Keratinocyte (primary cell): ENCODE measurements at places on chromosomes 16 and 17. TPM values are rescaled to one million over a fixed set of nuclear protein-coding genes. Genes with fewer than 3 reads are reported as not detected.

DNA sequence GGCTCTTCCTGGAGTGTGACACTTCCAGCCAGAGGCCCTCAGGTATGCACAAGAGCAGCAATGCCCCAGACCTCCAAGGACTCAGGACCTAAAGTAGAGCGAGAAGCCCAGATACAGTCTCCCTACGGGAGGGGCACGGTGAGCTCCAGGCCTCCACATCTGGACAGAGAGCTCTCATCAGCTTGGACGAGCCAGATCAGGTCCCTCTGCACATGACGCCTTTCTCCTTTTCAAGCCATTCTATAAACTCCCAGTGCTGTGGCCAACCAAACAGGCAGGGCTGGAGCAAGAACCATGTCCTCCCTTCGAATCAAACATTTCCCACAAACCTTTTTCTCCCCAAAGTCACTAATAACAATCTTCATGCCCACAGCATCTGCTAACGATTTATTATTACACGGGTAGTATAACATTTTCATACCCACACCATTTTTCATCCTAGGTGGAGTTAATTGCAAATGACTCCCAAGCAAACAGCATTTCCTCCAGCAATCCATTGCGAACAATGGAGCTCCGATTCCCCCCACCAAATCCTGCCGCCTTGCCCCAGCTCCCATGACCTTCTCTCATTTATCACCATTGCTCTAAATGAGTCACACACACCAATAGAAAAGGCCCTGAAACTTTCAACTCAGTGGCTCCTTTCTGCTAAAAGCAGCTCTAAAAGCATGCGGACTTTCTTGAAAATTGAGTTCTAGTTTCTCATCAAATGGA lies 24.2 kb upstream of the NLRP1 start:
- no peaks in the 10 kb centered on the region for H3K36me3 ChIP-seq
- DNase-seq: no peak
- H3K27me3 ChIP-seq: no peaks in the 10 kb centered on the region
- H3K4me3 ChIP-seq: no peak overlapping the region
- no peaks in the 10 kb centered on the region for H3K4me1 ChIP-seq
- no peak overlapping the region for H3K27ac ChIP-seq

- DNase-seq: no peak
- no peak overlapping the region for H3K4me3 ChIP-seq
- no peak overlapping the region for H3K27ac ChIP-seq
- H3K36me3 ChIP-seq: peaks cover 3% of the 10 kb centered on the region
Measured at GRCh38 chr17:48843187-48843900, 12.5 kb downstream of the CALCOCO2 start.

The SOCS7 gene
- 7.5 to 9.2 TPM (median 7.9 TPM) in 3 replicates for polyA plus RNA-seq

The TRIM72 gene
- polyA plus RNA-seq: under 0.01 TPM in 1 of 3 replicates, not detected in the others

The GLTPD2 gene
- not detected in 3 replicates for polyA plus RNA-seq

DNA sequence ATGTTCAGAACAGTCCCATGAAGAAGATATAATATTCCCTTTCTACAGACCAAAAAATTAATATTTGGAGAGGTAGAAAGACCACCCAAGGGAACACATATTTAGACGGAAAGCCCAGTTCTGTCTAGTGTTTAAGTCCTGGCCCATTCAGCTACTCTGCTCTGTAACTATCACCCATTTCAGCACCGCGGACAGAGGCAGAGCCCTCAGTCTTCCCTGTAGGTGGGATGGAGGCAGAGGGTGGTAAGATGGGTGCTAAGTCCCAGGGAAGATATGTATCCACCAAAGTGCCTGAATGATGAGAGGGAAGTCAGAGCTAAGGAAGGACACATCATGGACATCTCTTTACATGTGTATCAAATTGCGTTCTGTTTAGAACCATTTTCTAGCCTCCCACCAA lies 27.8 kb upstream of the C16orf78 start:
- H3K36me3 ChIP-seq: no peaks in the 10 kb centered on the region
- H3K27me3 ChIP-seq: no peaks in the 10 kb centered on the region
- no peak for DNase-seq

GRCh38 chr16:78925083-78925767 lies 675.3 kb downstream of the MAF start:
- H3K4me3 ChIP-seq: no peak overlapping the region
- no peaks in the 10 kb centered on the region for H3K4me1 ChIP-seq
- H3K36me3 ChIP-seq: no peaks in the 10 kb centered on the region
- no peak for DNase-seq
- H3K27ac ChIP-seq: no peak overlapping the region
- no peaks in the 10 kb centered on the region for H3K27me3 ChIP-seq
